Cortex of kidney (tissue), 1 donor: ENCODE measurements at places on chromosomes 16 and 17.

DNA sequence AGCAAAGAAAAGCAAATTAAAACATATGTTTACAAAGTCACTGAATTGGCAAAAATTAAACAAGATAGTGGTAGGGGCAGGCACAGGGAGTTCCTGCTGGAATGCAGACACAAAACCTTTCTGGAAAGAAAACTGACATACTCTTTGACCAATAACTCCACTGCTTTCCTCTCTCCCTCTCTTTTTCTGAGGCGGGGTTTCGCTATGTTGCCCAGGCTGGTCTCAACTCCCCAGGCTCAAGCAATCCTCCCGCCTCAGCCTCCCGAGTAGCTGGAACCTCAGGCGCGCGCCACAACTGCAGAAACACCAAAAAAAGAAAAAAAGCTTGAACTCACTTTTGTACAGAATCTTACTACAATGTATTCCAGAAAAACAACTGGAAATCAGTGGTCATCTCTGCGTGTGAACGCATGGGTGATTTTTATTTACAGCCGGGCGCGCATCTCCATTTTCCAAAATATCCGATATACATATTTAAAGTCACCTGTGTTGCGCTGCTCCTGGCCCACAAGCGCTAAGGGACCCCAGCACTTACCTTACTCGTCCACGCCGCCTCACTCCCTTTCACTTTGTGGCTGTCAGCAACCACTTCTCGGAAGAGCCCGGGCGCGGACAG lies 480 bp downstream of the TXNL4B start:
- no peak for DNase-seq

GRCh38 chr17:16281351-16281750 lies 64.3 kb downstream of the PIGL start:
- DNase-seq, result no peak

- DNase-seq, result no peak
These were observed 8.6 kb upstream of the PECAM1 start for GRCh38 chr17:64399071-64399766.

- DNase-seq, result no peak
These were observed 41.5 kb downstream of the ARHGAP44 start for GRCh38 chr17:12830777-12831247.

GRCh38 chr17:55236316-55236715 lies 28.4 kb upstream of the HLF start:
- DNase-seq, result no peak

- DNase-seq, result no peak
These were observed 140.5 kb downstream of the SEC14L1 start for GRCh38 chr17:77281122-77281903.
